HAP-1 (cell line): ENCODE measurements at places on chromosomes 13 and 19.

- DNase-seq: no peak
Observed at GRCh38 chr19:33630880-33631608, 9.3 kb downstream of the CHST8 start.

- DNase-seq: peak; percentile 77
Observed at GRCh38 chr19:49676136-49676783, 811 bp upstream of the PRMT1 start.

- peak; percentile 77 for DNase-seq
Observed at GRCh38 chr13:80276371-80277289, 64.3 kb downstream of the SPRY2 start.

DNA sequence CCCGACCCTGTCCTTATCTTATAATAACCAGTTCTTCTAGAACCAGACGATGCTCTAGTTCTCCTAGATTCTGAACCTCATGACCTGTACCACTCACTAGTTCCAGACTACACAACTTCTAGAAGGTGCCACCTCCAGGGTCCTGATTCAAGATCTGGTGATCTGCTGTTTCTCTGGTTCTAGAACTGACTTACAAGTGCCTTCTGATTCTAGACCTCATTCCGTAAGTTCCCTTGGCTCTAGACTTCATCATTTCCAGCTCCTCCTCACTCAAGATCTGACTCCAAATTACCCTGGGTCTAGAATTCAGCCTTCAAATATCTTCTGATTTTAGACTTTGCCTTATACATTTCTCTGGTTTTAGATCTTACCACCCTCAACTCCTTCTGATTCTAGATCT lies 5.0 kb upstream of the PPP5C start:
- DNase-seq: no peak

- no peak for DNase-seq
Observed at GRCh38 chr13:71481501-71481900, 385.5 kb downstream of the DACH1 start.

- DNase-seq: no peak
Observed at GRCh38 chr13:102510072-102510471, 86.7 kb upstream of the TPP2 start.

DNA sequence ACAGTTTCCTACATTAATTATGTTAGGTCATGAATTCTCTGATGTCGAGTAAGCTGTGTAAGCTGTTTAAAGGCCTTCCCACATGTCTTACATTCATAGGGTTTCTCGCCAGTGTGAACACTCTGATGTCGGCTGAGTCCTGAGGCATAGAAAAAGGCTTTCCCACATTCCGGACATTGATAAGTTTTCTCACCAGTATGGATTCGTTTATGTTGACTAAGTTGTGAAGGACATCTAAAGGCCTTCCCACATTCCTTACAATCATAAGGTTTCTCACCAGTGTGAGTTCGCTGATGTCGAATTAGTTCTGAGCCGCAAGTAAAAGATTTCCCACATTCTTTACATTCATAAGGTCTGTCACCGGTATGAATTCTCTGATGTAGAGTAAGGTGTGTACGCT lies 24.9 kb downstream of the ZNF850 start:
- DNase-seq: no peak

- DNase-seq: no peak
Observed at GRCh38 chr13:45602183-45603170, 13.1 kb downstream of the ERICH6B start.

DNA sequence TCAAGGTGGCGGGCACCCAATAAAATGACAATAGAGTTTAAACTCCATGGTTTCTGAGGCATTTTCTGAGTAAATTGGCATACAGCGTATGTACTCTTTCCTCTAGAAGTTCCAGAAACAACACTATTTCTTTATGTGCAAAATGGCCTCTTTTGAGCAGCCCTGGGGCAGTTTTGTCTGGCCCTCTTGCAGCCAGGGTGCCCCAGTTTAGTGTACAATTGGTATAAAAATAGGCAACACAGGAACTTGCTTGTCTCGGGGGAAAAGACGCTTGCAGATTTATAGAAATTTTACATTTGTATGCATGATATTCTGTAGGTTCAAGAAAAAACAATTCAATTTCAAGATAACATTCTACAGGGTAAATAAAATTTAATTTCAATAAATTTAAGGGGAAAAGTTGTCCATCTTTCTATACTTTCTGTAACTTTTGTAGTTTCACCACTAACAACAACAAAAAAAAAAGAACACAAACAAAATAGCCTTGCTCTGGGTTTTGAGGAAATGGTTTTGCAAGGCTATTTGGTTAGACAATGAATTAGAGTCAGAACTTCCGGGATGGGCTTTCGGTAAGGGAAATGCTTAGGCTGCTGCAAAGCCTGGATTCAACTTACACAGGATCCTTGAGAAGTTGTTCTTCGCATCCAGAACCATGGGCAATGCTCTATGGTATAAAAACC lies 45.3 kb downstream of the LRCH1 start:
- DNase-seq: no peak

GRCh38 chr19:18846862-18847548 lies 15.2 kb downstream of the UPF1 start:
- DNase-seq: peak; percentile 60

- DNase-seq: no peak
Observed at GRCh38 chr19:6914321-6914720, 26.9 kb downstream of the ADGRE1 start.

DNA sequence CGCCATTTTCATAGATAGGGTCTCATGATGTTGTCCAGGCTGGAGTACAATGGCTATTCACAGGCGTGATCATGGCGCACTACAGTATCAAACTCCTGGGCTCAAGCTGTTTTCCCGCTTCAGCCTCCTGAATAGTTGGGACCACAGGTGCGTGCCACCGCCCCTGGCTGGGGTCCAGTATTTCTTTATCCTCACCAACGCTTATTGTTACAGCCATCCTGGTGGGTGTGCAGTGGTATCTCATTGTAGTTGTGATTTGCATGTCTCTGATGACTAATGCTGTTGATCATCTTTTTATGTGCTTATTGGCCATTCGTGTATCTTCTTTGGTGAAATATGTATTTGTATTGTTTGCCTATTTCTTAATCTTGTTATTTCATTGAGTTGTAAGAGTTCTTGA lies 49.0 kb downstream of the SIPA1L3 start:
- DNase-seq: peak; percentile 56

- DNase-seq: no peak
Observed at GRCh38 chr13:35780613-35781012, 304.1 kb upstream of the MAB21L1 start.

GRCh38 chr19:1047696-1048147 lies 7.8 kb downstream of the ABCA7 start:
- no peak for DNase-seq

DNA sequence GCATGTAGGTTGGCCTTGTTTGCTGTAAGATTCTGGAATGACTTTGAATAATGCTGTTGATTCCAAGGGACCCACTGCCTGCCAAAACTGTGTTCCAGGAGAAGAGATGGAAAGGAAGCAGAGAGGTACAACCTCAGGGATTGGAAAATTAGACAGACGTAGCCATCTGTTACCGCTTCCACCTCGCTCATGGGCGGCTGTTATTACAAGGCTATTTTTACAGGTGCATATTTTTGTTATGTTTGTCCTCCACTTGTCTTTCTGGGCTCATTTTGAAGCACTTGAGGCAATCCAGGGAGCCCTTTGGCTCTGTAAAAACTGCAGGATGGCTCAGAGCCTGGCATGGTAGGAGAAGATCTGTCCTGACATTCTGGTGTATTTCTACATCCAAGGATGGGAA lies 276.4 kb upstream of the TMTC4 start:
- DNase-seq: no peak

DNA sequence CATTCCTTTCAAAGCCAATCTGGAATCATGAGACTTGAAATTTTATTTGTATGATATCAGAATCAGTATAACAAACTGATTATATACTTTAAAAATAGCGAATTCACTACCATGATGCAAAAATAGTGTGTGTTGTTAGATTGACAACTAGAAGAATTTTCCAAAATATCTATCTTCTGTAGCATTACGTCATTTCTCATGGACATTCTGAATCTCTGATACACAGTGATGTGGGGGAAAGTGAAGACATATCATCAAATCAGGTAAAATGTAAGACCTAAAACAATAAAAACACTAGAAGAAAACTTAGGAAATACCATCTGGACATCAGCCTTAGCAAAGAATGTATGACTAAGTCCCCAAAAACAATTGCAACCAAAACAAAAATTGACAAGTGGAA lies 1292.0 kb upstream of the PCDH9 start:
- DNase-seq: no peak

DNA sequence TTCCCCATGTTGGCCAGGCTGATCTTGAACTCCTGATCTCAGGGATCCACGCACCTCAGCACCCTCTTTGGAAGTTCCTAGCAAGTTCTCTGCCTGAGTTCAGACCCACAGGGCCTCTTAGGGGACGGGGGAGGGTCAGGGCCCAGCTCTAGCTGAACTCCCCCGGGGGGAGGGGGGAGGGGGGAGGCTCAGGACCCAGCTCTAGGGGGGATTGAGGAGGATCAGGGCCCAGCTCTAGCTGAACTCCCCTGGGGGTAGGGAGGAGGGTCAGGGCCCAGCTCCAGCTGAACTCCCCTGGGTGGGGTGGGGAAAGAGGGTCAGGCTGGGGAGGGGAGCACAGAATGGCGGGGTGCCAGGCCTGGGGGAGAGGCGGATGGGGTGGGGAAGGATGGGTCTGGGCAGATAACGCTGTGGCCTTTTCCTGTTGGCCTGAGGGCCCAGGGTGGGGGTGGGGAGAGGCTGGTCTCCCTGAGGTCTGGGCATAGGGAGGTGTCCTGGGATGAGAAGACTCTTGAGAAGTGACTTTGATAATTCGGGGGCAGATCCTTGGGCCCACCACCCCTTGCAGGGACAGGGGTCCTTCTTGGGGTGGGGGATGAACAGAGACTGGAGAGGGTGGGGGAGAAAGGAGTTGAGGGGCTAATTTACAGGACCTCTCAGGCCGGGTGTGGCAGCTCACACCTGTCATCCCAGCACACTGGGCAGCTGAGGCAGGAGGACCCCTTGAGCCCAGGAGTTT lies 5.5 kb upstream of the PTBP1 start:
- DNase-seq: no peak

GRCh38 chr13:40452741-40453334 lies 213.6 kb downstream of the FOXO1 start:
- no peak for DNase-seq
